ENCODE measurements at places on chromosomes 13 and 19.

- no peak for DNase-seq
Observed at GRCh38 chr19:32537580-32537979, 43.4 kb upstream of the PDCD5 start.

DNA sequence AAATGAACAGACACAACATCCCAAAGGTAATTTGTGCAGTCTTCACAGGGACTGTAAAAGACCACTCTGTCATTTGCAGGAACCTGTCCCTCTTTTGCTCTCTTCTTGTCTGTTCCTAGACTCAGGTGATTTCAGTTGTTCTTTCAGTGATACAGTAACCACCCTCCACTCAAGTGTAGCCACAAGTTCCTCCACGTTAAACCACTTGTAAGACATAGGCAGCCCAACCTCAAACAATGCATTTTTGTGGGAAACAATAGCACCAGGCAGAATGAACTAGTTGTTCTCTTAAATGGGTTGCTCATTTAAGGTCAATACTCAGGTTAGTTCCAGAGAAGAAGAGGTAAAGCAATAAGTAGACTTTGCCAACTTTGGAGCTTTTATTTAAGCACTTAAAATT is 359.4 kb downstream of the MZT1 start:
- DNase-seq, result no peak

- DNase-seq, result no peak
Observed at GRCh38 chr13:107376341-107377125, 808.6 kb upstream of the ARGLU1 start.

DNA sequence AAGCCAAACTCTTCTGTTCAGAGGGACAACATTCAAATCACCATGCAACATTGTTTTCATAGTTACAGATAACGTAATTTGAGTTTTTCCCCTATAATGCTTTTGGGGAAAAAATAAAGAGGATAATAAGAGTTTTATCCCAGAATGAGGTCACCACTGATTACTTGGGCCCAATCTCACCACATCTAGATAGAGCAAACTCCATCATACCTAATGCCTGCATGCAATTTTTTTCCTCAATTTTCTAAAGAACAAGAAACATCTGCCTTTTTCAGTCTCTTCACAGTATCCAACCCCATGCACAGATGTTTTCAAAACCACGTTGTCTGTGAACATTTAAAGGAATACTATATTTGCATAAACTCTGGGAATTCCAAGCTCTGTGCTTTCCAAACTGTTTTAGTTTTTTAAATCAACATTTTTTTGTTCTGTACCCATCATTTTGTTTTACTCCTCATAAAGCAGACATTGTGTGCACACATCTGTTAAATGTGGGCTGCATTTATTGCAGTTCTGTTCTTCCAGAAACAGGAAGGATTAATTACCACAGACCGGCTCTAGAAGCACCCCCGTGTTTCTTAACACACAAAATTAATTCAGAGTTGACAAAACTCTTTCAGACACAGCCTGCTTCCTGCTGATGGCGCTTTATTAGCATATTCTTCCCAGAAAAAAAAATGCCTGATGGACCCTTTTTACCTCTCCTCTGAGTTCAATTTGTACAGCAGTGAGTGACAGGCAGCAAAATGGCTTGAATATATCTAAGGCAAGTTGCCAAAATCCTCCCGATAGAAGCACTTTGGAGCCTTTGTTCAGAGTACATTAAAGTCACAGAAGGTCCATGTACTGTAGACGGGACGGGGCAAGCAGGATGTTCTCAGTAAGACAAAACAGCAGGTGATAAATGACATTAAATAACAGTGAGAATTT is 1171.9 kb downstream of the EFNB2 start:
- no peak for DNase-seq

GRCh38 chr19:8731428-8732169 is 10.2 kb downstream of the OR2Z1 start:
- DNase-seq, result no peak

- DNase-seq, result no peak
Observed at GRCh38 chr19:1057176-1057855, 9.7 kb upstream of the ARHGAP45 start.

DNA sequence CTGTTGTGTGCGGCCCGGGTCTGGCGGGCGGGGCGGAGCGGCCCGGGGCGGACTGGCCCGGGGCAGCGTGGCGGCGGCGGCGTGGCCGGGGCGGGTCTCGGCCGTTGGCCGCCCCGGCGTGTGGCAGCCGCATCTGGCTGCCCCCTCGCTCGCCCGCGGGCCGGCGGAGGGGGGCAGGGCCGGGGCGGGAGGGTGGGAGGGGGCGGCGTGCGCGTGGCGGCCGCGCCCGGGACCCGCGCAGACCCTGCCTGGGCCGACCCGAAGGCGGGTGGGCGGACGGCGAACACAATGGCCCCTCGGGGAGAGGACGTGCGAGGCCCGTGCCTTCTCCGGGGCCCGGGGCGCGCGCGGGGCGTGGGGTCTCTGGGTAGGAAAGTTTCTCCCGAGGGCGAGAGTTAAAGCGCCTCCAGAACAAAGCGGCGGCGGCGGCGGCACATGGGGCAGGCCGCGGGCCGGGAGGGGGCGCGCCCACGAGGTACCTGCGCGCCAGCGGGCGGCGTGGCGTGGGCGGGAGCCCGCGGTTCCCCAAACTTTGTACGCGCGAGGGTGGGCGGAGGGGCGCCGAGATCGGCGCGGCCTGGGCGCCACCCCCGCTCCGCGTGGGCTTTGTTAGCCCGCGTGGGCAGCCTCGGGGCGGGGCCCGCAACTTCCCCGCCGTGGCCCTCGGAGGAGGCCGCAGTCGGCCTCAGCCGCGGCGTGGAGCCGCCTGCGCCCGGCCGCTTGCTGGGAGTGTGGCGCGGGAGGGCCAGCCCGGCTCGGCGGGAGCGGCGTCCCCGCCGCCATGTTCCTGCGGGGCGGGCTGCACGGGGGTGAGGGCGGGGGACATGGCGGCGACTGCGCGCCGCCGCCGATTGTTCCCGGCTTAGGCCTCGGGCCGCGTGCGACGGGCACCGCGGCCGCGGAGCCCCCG is 764 bp downstream of the MIR17HG start:
- peak; percentile 80 for DNase-seq

- no peak for DNase-seq
Observed at GRCh38 chr13:49629196-49629938, 1.1 kb downstream of the ARL11 start.

DNA sequence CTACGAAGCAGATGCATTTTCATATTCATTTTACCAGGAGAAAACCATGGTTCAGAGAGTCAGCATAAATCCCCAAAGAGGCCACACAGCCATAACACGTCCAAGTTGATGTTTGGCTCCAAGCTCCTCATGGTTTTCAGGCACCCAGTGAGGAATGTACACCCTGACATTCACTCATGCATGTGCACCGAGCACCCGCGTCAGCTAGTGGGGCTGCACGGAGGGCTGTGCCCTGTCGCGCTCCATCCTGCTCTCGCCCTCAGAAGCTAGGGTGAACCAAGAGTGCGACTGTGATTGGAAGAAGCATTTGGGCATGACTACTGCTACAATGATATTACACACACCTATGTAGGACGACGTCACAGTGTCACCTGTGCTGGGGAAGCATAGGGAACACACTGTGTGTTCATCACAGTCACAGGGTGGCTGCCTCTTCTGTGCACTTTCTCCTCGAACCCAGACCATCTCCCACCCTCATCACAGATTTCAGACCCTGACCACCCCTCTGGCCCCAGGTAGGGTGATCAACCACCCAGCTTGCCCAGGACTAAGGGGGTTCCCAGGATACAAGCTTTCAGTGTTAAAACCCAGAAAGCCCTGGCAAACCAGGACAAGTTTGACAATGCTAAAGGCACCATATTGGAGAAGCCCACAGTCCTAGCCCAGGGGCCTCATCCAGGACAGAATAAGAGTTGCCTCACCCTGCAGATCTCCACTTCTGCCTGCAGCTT is 148.6 kb upstream of the ZNF507 start:
- peak; percentile 5 for DNase-seq

DNA sequence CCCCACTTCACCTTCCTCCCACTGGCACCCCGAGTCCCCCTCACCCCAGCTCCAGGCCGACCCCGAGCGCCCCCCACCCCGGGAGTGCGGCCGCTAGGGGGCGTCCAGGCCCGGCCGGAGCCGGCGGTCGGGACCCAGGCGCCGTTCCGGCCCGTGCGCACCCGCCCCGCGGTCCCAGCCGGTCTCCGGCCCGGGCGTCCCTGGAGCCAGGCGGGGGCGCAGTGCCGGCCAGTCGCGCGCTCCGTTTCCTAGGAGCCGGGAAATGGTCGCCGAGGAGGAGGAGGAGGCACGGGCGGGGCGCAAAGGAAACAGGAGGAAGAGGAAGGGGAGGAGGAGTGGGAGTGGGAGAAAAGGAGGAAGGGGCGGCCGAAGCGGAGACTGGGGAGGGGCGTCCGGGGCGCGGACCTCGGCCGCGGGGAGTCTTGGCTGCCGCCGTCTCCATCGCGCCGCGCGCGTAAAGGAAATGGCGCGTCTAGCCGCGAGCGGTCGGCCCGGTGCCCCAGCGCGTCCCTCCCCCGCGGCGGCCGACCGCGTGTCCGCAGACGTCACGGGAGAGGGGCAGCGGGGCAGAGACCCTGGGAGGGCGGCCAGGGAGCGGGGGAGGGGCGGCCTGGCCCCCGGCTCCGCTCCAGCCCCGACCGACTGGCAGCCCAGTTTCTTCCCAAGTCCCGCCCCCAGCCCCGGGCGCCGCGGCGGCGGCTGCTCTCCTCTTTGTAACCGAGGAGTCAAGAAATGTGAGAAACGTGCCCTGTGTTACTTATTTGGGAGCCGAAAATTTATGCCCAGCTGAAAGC is 1.1 kb upstream of the KCTD15 start:
- DNase-seq, result peak; percentile 37

DNA sequence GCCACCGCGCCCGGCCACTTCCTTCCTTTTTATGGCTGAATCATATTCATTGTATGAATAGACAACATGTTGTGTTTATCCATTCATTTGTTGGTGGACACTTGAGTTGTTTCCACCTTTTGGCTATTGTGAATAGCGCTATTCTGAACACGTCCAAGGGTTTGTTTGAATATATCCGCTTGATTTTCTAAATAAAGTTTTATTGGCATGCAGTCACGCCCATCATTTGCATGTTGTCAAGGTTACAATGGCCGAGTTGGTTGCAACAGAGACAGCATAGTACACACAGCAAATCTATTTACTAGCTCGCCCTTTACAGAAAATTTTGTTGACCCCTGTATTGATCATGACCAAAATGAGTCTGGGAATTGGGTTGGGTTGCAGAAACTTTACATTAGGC is 43.5 kb downstream of the COLGALT1 start:
- DNase-seq, result no peak

DNA sequence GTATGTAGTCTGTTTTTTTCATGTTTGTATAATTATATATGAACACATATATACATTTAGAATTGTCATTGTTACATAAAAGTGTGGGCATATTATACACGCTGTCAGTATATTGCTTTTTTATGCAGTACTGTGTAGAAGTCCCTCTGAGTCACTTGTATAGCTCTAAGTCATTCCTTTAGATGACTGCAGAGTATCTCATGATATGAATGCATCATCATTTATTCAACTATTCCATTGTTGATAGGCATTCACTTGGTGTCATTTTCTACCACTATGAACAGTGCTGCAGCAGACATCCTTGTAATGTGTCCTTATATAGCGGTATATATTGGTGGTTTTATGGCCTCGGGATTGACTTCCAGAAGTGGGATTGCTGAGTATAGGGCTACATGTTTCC is 15.3 kb downstream of the RFXAP start:
- DNase-seq, result no peak

DNA sequence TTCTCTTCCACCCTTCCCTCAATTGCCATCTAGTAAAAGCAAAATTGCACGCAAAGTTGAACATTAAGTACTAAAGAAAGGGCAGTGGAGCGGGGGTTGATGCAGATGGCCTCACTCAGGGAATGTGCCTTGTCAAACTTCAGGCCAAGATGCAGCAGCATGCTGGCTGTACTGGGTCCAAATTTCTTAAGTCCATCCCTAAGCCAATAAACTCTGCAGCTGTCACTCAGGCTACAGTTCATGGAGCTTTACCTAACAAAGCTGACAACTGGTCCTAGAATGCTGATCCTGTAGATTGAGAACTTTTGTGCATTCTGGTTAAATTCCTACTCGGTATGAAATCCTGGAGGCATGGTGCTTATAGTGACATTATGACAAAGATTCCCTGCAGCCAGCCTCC is 88.4 kb downstream of the FOXO1 start:
- DNase-seq, result no peak

GRCh38 chr19:19657397-19657783 is 6.1 kb downstream of the ATP13A1 start:
- DNase-seq, result no peak

- no peak for DNase-seq
Observed at GRCh38 chr13:25493931-25494640, 122.3 kb downstream of the ATP8A2 start.

DNA sequence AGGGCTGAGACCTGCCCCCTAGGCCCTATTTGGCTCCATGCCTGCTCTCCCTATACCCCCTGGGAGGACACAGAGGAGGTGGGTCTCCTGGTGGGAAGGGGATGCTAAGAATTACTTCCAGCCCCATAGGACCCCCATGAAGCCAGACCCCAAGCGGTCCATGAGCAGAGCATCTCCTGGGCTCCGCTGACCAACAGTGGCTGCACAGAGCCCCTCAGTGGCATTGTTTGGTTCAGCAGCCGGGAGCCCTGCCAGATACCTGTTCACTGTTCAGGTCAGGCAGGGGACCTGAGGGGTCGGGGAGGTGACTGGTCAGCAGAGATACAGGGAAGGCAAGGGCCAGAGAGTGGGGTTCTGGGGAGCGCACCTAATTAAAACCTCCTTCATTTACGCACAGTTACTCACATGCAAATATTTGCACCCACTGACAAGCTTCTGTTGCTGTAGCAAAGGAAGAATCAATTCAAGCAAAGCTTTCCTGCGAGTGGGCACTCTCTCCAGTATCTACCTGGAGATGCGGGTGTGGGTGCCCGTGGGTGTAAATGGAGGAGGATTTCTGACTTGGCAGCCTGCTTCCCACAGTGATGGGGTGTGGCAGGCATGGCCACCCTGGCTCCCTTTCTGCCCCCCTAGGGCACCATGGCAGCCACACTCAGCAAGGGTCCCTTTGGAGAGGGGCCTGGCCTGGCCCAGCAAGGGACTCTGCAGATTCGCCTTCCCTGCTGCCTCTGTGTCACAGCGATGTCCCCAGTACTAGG is 83.5 kb downstream of the CHST8 start:
- no peak for DNase-seq

DNA sequence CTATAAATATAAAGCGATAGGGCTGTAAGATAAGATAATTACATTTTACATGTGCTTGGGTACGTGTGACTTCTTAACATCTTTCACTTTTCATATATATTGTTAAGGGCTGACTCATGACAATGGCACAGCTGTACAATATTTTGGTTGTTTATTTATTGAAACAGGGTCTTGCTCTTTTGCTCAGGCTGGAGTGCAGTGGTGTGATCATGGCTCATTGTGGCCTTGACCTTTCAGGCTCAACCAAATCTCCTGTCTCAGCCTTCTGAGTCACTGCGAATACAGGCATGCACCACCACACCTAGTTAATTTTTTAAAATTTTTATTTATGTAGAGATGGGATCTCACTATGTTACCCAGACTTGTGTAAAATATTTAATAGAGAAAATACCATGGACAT is 2532.4 kb upstream of the PCDH20 start:
- DNase-seq, result no peak

GRCh38 chr19:29606420-29606747 is 301 bp downstream of the POP4 start:
- DNase-seq, result no peak

Data from CD8-positive, alpha-beta T cell (primary cell).